ENCODE measurements at places on chromosomes 4 and X.

DNA sequence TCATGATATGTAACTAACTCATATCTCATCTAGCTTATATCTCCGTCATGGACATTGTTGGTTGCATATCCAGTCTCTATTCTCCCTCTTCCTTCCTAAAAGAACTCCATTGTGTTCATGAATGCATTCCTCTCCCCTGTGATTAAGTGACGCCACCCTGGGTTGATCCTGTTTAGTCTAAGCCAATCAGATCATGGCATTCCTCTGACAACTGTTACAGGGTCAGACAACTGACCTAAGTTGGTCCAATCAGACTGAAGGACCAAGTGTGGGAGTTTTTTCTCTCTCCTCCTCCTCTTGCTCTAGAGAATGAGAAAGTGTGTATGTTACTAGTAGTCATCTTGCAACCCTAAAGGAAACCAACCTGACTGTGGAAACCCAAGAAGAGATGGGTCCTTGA is 3.6 kb downstream of the APOO start:
- no peak for DNase-seq

DNA sequence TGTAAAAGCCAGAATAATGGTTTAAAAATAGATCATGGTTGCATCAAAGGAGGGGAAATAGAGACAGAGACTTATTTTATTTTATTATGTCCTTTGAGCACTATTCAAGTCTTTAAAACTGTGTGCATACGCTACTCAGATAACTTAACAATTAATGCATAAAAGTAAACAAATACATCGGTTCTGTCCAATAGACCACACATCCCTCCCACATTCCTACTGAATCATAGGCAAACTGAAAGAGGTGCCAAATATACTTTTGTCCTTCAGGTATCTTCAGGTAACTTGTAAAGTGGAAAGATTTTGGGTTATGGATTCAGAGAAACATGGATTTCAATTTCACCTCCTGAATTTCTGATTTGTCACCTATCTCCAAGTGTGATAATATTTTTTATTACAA is 91.3 kb downstream of the SPOCK3 start:
- no peak for DNase-seq

DNA sequence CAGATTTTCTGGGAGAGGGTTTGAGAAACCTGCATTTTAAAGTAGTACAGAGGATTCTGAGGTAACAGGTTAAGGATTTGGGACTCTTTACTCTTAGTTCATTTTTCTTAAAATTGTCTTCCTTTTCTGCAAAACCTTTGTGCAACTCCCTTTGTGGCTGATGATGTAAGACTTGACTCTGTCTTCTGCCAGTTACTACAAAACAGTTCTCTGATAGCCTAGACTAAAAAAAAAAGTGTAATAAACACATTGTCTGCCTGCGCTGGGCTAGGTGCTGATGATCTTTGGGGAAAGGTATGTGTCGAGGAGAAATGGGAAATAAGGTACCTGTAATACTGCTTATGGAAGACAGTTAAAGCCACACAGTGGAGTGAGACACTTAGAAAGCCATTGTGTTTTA is 28.7 kb downstream of the IL13RA1 start:
- no peak for DNase-seq

DNA sequence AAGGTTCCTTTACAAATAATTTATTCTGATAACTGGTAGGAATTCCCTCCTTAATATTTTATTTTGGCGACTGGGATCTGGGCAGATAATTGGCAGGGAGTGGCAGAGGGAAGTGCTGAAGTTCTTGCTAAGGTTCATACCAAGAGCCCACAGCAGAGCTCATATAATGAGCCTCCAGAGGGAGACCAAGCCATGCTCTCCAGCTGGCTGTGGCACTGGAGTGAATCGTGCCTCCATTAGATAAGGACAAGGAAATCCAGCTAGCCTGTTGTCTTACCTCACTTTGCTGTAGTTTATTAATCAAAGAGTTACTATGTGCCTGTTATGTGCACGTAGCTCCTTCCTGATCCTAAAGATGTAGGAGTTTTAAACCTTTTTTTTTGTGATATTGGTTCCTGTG is 1.3 kb downstream of the ASB12 start:
- DNase-seq, result no peak

- no peak for DNase-seq
Observed at GRCh38 chrX:154431341-154431740, 2.9 kb downstream of the ATP6AP1 start.

GRCh38 chr4:100289946-100290345 is 99.7 kb upstream of the DDIT4L start:
- no peak for DNase-seq

- no peak for DNase-seq
Observed at GRCh38 chr4:48575964-48576363, 85.9 kb downstream of the ZAR1 start.

DNA sequence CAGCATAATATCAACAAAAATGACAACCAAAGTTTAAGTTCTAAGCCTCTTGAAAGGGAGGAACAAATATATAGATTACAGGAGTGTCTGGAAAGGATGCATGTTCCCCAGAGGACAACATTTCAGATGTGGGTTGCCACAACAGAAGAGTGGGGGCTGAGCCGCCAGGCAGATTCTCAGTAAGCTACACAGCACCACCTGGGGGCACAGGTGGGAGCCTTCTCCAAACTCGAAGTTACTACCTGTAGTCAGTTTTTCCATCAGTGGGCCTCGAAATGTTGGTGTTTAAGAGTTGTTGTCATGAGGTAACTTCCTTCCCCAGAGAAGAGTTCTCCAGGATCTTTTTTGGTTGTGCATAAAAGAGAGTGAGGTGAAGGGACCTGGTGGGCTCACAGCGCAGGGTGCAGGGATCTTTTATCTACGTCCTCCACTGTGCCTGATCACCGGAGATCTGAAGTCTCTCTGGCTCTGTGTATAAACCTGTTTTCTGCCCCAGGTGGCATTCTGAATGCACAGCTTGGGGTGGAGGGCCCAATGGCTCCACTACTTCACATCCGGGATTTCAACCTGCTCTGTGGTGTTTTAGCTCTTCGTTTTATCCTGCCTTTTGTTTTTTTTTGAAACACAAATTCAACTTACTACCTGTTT is 58.4 kb upstream of the STS start:
- DNase-seq, result no peak

DNA sequence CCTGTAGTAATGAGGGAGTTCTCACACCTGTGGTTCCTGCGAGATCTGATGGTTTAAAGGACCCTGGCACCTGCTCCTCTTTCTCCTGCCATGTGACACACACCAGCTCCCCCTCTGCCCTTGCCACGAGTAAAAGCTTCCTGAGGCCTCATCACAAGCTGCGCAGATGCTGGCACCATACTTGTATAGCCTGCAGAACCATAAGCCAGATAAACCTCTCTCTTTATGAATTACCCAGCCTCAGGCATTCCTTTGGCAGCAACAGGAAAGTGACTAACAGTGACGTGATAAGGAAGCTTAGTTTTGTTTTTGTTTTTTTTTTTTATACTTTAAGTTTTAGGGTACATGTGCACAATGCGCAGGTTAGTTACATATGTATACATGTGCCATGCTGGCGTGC is 130.9 kb downstream of the AFAP1 start:
- DNase-seq, result no peak

DNA sequence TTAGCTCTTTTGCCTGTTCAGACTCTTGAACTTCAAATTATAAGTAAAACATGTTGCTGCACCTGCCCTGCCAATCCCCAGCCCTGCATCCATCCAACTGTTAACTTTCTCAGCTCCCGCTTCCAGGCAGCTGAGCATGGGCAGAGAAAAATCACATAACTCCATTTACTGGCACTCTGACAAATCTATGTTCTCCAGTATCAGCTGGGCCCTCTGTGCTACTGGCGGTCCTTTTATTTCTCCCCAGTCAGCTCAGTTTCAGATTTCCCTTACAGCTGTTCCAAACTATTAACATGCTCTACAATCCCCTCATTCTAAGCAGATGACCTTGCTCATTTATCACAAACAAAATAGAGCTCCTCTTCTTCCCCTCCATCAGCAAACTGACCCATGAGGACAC is 240.4 kb upstream of the TET2 start:
- no peak for DNase-seq

- no peak for DNase-seq
Observed at GRCh38 chrX:7163146-7163677, 15.3 kb upstream of the PUDP start.

DNA sequence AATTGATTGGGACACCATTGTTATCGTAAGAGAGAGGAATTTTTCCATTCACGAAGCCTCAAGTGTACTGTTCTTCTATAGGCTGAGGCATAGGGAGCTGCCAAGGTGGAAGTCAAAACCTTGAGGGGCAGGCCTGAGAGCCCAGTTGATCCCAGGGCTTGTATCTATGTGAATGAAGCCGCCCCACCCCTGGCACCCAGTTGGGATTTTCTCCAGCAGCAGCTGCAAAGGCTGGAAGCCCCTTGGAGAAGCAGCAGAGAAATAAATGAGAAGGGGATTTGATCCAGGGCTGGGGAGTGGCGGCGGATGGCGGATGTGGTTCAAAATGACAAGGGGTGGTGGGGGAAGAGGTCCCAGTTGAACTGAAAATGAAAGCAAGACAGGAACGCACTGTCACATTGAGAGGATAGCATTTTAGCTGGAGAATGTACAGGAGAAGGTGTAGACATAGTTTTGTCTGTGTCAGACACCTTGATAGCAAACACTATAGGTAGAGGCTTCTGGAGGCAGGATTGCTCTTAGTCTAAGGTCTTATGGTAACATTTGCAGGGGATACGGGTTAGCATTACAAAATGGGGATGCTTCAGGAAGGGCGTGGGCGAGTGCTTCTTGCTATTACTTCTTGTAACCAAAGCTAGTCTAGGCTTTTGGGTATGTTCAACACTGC is 32.6 kb downstream of the DOCK11 start:
- DNase-seq, result no peak

- DNase-seq, result no peak
Observed at GRCh38 chr4:14478504-14478903, 523.8 kb upstream of the CPEB2 start.

DNA sequence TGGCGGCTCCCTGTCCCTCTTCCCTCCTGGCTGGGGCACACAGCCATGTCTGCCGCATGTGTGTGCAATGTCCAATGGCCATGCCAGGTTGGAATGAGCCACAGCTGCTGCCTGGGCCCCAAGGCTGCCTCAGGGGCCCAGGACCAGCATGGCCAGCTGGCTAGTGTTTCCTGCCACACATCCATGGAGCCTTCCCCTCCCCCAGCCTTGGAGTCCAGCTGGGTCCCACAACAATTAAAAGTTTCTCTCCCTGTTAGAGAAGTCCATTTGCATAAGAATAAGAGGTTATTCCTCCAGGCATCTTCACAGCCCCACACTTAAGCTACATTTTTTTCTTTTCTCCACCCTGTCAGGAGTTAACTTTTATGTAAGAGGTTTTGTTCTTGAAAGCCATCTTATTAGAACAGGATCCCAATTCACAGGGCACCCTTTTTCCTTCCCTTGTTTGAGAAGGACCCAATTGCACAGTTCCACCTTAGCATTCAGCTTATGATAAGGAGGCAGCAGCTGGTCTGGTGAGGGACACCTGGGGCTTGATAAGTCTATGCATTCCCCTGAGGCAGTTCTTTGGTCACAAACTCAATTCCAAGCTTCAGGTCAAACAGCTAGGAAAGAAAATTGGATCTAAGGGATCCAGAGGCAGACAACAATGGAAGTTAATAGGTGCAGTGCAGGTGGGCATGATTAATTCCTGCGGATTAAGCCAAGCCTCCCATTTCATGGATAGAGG is 963.3 kb upstream of the GRIA3 start:
- DNase-seq, result no peak

DNA sequence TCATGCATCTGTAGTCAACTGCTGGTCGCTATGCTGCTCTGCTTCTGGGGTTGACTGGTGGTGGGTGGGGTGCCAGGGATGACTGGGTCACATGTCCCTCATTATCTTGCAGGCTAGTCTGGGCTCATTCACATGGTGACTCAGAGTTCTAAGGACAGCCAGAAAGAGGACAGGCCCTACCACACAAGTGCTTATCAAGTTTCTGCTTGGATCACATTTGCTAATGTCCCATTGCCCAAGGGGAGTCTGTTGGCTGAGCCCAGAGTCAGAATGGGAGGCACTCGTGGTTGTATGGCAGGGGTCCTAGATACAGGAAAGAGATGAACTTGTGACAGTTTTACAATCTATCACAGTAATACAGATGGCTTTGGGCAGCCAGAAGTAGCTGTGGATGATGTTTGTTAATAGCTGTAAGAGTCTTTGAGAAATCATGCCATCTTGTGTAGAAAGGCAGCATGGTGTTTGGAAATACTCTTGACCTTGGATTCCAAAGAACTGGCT is 221.3 kb downstream of the GPAT3 start:
- DNase-seq, result no peak

GRCh38 chr4:1794809-1795298 is 1.8 kb downstream of the FGFR3 start:
- no peak for DNase-seq

- no peak for DNase-seq
Observed at GRCh38 chr4:113645771-113646441, 115.6 kb downstream of the CAMK2D start.

- peak; percentile 50 for DNase-seq
Observed at GRCh38 chr4:576991-577498, 950 bp upstream of the TMEM271 start.

DNA sequence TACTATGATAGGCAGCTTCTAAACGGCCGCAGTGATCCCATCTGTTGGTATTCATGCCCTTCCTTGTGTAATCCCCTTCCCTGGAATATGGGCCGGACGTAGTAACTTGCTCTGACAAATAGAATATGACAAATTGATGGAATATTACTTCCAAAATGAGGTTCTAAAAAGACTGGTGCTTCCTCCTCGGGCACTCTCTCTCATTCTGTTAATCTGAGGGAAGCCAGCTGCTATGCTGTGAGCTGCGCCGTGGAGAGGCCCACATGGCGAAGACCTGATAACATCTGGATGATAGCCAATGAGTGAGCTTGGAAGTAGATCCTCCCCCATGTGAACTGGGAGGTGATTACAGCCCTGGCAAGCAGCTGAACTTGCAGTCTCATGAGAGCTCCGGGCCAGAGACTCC is 27.2 kb upstream of the SLC25A4 start:
- DNase-seq, result no peak

DNA sequence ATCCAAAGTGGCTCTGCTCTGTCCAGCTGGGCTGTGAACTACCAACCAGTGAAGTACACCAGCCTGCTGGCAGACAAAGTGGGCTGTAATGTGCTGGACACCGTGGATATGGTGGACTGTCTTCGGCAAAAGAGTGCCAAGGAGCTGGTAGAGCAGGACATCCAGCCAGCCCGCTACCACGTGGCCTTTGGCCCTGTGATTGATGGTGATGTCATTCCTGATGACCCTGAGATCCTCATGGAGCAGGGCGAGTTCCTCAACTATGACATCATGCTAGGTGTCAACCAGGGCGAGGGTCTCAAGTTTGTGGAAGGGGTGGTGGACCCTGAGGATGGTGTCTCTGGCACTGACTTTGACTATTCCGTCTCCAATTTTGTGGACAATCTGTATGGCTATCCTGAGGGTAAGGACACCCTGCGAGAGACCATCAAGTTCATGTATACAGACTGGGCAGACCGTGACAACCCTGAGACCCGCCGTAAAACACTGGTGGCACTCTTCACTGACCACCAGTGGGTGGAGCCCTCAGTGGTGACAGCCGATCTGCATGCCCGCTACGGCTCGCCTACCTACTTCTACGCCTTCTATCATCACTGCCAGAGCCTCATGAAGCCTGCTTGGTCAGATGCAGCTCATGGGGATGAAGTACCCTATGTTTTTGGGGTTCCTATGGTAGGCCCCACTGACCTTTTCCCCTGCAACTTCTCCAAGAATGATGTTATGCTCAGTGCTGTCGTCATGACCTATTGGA is 22.6 kb downstream of the NLGN3 start:
- DNase-seq, result no peak

GRCh38 chr4:13445841-13446790 is 38.0 kb downstream of the RAB28 start:
- DNase-seq, result no peak

All from D721Med (cell line).